ENCODE measurements at places on chromosomes 4 and X.

DNA sequence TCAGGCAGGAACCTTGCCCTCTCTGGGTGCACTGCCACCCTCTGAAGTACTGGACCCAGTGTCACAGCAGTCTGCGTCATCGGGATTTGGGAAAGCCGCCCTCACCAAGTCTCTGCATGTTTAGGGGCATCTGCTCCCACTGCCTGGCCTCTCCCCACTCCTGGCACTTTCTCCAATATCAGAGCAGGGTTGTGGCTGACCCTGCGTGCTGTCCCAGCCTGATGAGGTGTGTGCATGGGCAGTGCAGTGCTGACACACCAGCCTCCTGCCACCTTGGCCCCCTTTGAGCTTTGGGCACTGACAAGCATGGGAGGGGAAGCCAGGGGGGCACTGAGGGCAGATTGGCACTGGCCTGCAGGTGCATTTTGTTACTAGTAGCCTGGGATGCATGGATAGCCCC lies 652.5 kb downstream of the GABRG1 start:
- DNase-seq = no peak

DNA sequence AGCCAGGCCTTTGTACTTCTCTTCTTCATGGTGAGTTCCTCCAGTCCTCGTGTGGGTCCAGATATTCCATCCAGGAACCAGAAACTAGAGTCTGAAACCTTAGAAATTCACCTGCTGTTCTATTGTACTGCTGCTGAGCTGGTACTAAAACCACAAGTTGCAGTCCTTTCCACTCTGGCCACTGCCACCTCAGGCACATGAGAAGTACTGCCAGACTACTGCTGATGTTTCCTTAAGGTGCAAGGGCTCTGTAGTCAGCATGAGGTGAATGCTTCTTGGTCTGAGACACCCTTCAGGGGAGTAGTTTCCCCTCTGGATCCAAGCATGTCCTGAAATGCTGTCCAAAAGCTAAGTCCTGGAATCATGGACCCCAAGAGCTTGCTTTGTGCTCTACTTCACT lies 399.6 kb upstream of the CT83 start:
- no peak for DNase-seq

DNA sequence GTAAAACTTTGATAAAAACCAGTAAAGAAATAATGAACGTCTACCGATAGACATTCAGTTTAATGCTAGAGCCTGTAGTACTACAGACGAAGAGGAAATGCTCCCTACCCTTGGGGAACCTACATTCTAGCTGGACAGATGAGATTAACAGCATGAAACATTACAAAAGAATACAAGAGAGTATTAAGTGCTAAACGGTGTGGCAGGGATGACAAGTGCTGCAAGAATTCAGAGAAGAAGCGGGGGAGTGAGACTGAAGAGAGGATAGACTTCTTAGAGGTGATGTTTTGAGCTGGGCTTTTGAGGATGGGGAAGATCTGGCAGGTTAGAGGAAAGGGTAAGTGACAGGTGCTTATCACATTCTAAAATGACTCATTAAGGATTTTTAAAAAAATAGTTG lies 52.6 kb upstream of the ESX1 start:
- no peak for DNase-seq

DNA sequence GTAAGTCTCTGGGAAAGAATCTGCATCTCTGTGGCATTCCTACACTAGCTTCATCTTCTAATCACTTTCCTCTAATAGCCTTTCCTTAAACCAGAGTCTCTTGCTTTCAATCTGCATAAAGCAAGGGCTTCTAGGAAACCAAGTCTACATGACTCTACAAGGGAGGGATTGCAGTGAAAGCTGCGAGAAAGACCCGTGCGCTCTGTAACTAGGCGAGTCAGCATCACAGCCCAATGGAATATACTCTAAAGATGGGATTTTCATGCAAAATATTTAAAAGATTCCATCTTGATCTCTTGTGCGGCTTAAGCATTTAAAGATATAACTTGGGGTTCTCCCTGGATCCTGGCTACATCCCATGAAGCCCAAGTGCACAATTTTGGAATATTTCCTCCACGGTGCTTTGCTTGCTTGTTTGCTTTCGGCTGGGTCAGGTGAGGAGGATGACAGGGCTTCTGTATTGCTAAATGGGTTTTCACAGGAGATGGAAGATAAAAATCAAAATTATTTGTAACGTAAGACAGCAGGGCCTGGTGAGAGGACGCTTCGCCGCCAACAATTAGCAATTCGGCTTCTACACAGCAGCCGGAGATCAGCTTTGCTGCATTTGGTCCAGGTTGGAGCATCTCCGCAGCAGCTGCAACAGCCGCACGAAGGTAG lies 687 bp upstream of the GRIA2 start:
- no peak for DNase-seq

- no peak for DNase-seq
These were observed 62.3 kb downstream of the UCHL1 start for GRCh38 chr4:41318839-41319530.

DNA sequence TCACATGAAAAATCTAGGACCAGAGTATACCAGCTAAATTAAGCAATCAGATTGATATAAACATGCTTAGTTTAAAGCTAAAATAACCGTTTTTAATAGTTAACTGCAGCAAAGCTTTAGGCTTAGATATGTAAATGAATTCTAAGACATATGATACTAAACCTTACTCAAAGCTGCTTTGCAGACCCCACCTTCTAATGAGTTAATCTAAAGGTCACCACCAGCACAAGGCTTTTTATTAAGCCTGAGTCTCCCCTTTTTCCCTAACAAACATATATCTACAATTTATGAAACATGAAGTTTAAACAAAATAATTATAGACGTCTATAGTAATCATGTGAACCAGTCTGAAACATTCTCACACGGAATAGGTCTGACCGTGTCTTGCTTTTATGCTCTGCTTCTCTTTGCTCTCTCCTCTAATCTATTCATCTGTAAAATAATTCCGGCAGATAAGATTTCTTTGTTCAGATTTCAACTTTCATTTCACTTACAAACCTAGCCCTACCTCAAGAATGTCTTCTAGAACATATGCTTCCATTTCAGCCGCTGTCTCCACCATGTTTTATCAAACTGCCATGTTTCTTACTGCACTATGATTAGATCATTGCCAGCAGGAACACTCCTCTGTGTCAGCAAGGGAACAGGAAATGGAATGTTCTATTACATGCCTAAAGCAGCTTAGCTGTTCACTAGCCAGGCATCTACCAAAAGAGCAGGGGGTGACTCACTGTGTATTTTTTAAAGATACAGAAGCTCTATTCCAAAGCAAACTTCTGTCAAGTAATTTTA lies 35.9 kb downstream of the ANKRD17 start:
- peak; percentile 91 for DNase-seq

GRCh38 chr4:41475402-41475801 lies 62.6 kb upstream of the LIMCH1 start:
- no peak for DNase-seq

GRCh38 chrX:42399632-42400024 lies 378.3 kb downstream of the PPP1R2C start:
- DNase-seq = no peak

GRCh38 chrX:40154853-40155588 lies 57.3 kb upstream of the BCOR start:
- peak; percentile 72 for DNase-seq

DNA sequence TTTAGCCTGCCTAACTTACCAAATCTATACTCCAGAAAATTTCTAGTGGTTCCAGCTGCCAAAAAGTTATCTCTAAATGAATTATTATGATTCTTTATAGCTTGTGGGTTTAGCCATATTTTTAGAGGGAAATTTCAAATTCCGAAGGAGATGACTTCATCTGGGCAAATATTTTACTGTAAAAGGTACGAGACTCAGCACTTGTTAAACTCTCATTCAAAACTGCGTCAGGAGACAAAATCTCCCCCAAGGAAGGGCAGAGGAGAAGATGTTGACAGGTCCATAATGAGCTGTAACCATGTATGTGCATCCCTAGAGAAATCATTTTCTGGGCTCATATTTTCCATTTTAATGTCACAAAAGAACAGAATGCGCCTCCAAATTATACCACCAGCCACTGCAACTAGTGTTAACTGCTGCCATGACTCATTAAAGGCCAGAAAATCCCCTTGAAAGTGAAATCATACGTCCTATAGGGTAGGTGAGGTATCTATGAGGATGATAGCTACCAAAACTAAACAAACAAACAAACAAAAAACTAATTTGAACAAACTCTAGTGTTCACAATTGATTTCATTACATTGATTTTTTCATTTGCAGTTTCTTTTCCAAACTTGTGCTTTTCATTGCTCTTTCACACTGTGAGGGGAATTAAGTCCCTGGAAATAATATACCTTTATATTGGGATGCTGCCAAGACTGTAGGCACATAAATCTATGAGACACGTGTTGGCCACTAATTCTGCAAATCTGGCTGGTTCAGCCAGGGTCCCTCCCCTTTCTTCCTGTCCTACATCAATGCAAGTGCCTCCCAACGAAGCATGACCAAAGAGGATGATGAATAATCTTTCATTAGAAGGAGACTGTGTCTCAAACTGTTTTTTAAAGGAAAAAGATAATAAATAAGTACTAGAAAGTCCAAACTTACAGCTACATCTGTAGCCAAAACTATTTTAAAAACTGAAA lies 85.8 kb downstream of the ARHGAP6 start:
- no peak for DNase-seq

- DNase-seq = no peak
These were observed 2.2 kb downstream of the MAPK10 start for GRCh38 chr4:86357608-86358007.

GRCh38 chr4:2671267-2671895 lies 84.8 kb downstream of the TNIP2 start:
- DNase-seq = no peak

GRCh38 chrX:81996166-81996565 lies 794.3 kb downstream of the SH3BGRL start:
- DNase-seq = no peak

DNA sequence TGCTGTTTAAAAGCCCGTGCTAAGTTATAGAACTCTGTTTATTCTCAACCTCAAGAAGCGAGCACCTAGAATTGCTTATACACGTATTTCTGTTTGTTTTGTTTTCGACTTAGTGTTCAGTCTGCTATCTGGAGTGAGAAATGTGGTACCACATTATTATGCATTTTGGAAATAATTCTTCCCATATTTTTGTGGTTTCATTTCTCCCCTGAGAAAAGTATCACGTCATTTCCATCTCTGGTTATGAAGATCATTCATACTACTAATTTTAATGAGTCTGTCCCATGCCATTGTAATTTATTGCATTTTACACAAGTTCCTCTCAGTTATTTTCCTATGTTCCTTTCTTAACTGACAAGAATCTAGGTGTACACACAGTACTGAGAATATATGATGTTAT lies 186.0 kb downstream of the DCHS2 start:
- no peak for DNase-seq

- DNase-seq = no peak
These were observed 125.6 kb downstream of the CDS1 start for GRCh38 chr4:84708406-84709135.

DNA sequence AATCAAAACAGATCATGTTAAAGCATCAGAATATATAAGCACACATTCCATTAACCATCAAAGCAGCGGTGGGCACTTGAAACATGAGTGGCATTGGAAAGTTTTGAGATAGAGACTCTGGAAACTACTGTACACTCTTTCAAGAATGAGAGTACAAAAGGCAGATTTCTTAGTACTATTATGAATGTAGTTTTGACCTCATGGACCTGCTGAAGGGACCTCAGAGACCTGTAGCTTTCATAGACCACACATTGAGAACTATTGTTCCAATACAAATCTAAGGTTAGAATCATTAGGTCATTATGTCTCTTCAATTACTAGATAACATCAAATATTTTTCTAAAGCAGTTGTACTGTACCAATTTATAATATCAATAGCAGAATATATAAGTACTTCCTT lies 283.6 kb downstream of the RPA4 start:
- DNase-seq = no peak

- DNase-seq = no peak
These were observed 57.4 kb upstream of the CLCN4 start for GRCh38 chrX:10099411-10099810.

GRCh38 chr4:6939761-6940743 lies 30.4 kb downstream of the TBC1D14 start:
- peak; percentile 60 for DNase-seq

- no peak for DNase-seq
These were observed 14.2 kb downstream of the ZNF185 start for GRCh38 chrX:152912106-152912505.

GRCh38 chr4:176902710-176903323 lies 110.1 kb upstream of the VEGFC start:
- peak; percentile 87 for DNase-seq

DNA sequence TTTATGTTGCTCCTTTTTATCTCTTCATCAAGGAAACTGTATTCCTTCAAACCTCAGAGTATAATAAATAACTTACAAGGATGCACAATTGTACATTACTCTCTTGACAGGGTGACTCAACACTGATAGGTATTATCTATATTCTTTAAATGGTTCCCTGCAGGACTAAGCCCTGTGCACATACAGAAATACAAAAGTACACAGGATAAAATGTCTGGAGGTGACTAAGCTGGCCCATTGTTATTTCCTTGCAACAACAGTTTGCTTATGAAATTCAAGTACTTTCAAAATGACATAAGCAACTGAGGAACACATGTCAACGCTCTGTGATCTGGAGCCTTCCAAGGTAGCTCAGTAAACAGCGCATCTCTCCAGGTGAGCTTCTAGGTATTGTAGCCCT lies 83.8 kb upstream of the RPL34 start:
- DNase-seq = no peak

GRCh38 chr4:176910646-176911045 lies 117.9 kb upstream of the VEGFC start:
- DNase-seq = no peak

- DNase-seq = no peak
These were observed 133.8 kb downstream of the LDB2 start for GRCh38 chr4:16764622-16765021.

- DNase-seq = no peak
These were observed 7.2 kb upstream of the CTAG2 start for GRCh38 chrX:154660541-154660940.

DNA sequence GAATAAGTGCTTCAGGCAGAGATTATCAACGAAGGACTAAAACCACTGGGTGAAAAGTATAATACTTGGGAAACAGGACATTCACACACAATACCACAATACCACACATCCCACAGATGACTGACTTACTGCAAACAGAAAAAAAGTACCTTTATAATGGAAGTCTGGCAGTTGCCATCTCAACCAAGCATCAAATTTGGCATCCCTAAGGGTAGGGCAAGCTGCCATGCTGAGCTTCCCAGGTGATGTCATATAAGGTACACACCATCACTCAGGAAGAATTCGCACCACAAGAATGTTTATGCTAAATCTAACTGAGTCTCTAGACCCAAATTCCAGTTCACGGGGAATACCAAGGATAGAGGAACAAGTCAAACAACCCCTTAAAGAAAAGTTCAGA lies 9.1 kb downstream of the QDPR start:
- DNase-seq = no peak

- no peak for DNase-seq
These were observed 26.2 kb downstream of the LIN54 start for GRCh38 chr4:82984459-82984858.

- peak; percentile 81 for DNase-seq
These were observed 674 bp upstream of the IL15 start for GRCh38 chr4:141635736-141636081.

GRCh38 chr4:23932901-23933308 lies 43.1 kb upstream of the PPARGC1A start:
- no peak for DNase-seq

All from suppressor macrophage treated with lipopolysaccharide for 4 hours (primary cell).